ENCODE measurements at places on chromosomes 2 and 18. TPM values are rescaled to one million over a fixed set of nuclear protein-coding genes. Genes with fewer than 3 reads are reported as not detected.

Gene CAPN14
- total RNA-seq: 0.14 TPM

Gene NOTO
- total RNA-seq: not detected

Gene NETO1
- not detected for total RNA-seq

Gene PAIP2B
- total RNA-seq: 1.7 TPM

Gene DHX57
- 19.7 TPM for total RNA-seq

Gene TCF23
- not detected for total RNA-seq

Gene G6PC2
- total RNA-seq: not detected

Gene EML6
- total RNA-seq: 0.81 TPM

All from CD8-positive, alpha-beta T cell (primary cell).